ENCODE measurements at places on chromosomes 11 and 22.

DNA sequence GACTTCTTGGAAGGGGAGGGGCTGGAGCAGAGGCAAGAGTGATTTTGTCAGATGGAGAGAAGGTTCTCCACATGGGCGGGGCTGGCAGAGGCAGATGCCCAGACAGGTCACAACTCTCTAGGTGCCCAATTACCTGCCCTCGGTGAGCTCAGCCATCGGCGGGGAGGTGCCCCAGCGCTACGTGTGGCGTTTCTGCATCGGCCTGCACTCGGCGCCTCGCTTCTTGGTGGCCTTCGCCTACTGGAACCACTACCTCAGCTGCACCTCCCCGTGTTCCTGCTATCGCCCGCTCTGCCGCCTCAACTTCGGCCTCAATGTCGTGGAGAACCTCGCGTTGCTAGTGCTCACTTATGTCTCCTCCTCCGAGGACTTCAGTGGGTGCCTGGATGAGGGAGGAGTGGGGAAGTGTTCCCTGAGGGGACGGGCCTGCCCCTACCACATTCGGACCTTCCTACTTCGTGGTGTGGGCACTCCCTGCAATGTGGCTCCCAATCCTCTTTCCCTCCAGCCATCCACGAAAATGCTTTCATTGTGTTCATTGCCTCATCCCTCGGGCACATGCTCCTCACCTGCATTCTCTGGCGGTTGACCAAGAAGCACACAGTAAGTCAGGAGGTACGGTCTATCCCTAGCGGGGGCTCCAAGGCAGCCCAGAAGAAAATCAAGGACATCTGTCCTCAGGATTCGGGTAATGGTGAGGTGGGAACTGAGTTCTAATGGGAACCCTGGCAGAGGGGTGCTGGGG is 15.6 kb downstream of the PGAP2 start:
- DNase-seq = no peak

GRCh38 chr22:44217346-44217745 is 36.6 kb downstream of the PARVG start:
- DNase-seq = no peak

DNA sequence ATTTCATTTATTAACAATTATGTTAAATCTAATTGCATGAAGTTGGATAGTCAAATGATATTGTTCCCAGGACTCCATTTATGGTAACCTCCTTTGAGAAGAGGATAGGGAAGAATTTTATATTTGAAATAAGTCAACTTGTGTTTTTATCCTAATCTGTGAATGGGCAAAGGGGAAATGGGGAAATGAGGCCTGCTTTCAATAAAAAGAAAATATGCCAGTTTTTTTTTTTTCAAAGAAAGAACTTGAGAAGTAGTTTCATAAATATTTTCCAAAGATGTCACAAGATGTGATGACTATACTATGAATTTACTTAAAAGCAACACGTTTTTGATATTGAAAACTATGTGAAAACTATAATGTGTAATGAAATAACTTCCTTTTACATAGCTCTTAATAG is 201.8 kb downstream of the TMEM135 start:
- no peak for DNase-seq

DNA sequence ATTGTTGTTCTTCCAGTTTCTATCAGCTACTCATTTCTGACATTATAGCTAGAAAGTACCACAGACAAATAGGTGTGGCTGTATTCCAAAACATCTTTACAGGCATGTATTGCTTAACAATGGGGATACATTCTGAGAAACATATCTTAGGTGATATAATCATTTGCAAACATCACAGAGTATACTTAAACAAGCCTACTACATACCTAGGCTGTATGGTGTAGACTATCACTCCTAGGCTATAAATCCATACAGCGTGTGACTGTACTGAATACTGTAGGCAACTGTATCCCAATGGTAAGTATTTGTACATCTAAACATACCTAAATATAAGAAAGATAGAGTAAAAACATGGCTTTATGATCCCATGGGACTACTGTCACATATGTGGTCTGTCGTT is 231.8 kb downstream of the ETS1 start:
- DNase-seq = no peak

DNA sequence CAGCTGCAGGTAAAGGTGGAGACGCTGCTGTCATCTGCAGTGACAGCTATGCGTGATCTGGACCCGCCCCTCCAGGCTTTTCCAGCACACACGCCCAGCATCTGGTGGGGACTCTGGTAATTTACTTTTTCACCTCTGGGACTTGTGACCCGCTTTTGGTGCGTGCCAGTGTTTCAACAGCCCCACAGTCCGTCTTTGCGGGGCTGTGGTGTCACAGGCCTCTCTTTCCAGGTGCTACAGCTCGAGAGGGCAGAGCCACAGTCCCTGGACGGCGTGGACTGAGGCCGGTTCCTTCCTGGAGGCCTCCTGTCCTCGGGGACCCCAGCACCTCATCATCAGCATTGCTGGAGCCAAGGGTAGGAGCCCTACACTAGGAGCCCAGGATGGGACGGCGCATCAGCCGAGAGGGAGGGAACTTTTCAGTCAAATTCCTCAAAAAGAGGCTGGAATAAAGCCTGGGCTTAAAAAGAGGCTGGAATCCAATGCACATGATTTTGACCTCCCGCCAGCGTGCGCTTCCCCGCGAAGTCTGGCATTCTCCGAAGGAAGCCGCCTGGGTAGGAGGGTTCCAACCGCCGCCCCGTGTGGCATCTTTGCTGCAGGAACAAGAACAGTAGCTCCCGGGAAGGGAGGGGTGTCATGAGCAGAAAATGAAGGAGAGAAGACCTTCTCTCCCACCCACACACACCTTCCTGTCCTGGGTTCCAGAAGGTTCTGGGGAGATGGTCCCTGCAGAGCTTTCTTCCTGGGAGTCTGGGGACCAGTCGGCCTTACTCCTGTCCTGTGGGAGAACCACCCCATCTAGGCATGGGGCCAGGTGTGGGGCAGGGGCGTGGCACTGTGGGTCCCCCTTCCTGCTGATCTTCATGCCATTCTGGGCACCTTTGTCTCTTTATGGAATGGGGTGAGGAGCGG is 25.7 kb upstream of the KRTAP5-7 start:
- no peak for DNase-seq

GRCh38 chr11:44906649-44907048 is 44.0 kb downstream of the TP53I11 start:
- DNase-seq = no peak

GRCh38 chr11:73229896-73230875 is 12.1 kb downstream of the P2RY2 start:
- DNase-seq = no peak

- DNase-seq = peak; percentile 6
Measured at GRCh38 chr11:34044664-34045485, 6.7 kb upstream of the CAPRIN1 start.

DNA sequence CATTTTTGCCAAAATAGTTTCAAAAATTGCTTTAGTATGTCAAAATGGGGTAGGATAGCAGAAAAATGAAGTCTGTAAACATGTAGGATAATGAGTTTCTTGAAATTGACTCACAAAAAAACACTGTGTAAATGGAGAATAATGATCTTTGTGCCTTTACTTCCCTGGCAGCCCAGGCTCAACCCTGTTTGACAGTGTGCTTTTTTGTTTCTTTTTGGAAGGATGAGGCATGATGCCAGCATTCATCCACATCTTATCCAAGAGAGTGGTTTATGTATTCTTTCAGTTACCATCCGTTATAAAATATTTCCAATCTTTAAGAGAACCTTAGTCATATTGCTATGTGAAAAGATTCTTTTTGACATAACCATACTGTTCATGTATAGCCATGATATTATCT is 70.6 kb downstream of the ARHGAP42 start:
- DNase-seq = no peak
